Mucosa of descending colon (tissue), 3 donors: ENCODE measurements at places on chromosomes 2 and 18.

- DNase-seq, result no peak
Measured at GRCh38 chr2:171568089-171568488, 45.8 kb downstream of the CYBRD1 start.

GRCh38 chr2:183608747-183609146 lies 484.5 kb downstream of the NUP35 start:
- DNase-seq, result no peak

GRCh38 chr2:175436076-175436475 lies 254.6 kb upstream of the ATP5MC3 start:
- DNase-seq, result no peak

DNA sequence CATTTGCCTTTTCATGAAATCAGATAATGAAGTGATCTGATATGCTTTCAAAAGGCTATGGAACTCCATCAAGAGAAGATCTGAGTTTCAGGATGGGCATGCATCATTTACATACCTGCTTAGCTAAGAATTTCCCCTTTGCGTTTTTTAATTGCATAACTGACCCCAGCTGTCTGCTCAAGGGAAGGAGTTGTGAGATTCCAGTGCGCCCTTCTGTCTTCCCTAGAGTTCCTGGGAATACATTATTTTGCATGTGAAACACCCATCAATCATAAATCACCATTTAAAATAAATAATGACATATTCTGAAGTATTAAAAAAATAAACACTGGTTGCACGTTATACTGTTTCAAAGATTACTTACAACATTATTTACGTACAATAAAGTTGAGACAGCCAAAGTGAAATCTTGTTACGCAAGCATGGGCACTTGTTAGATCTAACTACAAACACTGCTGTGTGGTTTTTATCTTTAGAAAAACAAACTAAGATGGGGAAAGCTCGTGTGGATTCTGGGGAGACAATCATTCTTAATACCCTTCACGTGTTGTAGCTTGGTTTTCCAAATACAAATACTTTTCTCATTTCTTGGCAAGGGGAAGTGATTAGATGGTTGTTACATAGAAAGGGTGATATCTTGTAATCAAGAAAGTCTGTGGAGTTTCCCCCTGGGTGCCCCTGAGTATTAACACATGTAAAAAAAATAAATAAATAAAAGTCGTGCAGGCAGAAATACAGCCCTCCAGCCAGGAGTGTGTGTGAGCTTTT lies 125.7 kb upstream of the LMAN1 start:
- no peak for DNase-seq

DNA sequence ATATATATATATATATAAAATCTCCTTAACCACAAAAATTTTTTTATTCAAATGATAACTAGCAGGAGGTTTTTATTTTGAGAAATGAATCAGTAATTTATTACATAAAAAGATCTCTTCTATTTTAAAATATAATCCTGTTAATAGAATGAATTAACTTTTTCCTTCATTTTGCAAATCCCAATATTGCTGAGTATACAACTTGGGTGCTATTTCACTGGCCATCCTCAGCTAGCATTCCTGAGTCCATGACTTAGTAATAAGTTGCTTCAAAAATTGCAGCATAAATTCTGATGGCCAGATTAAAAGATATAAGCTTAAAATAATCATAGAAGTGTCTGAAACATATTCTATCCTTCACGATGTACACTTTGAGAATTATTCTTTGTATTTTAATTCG lies 155.6 kb downstream of the FSIP2 start:
- DNase-seq, result no peak

GRCh38 chr2:41580806-41581205 lies 467.0 kb upstream of the PKDCC start:
- DNase-seq, result no peak

DNA sequence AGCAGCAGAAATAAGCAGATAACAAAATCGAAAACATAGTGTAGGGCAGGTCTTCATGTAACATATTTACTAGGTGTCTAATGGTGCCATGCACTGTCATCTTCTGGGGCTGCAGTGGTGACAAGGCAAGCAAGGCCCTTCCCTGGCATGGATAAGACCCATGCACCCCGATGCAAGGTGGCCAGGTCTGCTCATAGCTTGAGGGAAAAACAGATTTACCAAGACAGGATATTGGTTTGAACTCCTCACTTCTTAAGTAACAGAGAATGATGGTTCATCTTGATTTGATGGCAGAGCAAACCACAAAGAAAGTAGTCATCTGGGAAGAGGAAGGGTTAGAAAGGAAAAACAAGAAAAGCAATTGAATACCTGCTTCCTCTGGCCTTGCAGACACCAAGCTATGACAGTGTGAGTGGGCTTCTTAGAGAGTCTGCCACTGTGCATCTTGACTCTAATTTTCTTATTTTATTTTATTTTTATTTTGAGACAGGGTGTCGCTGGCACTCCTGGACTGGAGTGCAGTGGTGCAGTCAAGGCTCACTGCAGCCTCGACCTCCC lies 35.8 kb upstream of the EML6 start:
- no peak for DNase-seq

DNA sequence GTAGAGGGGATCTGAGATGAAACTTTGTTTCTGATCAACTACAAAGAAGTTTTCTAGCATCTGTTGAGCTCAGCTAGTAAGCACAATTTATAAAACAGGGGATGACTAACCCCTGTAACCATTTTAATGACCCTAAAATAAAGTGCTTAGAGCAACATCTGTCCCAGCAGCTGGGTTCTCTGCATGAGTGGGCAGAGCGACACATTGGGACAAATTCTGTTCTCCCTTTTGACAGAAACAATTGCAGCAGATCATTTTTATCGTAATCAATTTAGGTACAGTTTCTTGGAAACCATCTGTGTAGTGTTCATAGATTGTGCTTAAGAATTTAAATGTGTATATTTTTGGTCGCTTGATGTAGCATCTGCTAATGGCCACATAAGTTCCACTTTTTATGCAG lies 678.0 kb downstream of the RNF144A start:
- DNase-seq, result no peak

GRCh38 chr2:98086491-98087446 lies at the start of gene VWA3B:
Gene VWA3B (plus strand): TSS chr2:98087167. CDS start chr2:98093093, 5,926 bp downstream.
- DNase-seq, result peak; percentile 90

- no peak for DNase-seq
Measured at GRCh38 chr18:26526128-26526965, 22.0 kb downstream of the KCTD1 start.

- no peak for DNase-seq
Measured at GRCh38 chr2:182324665-182325064, 102.2 kb downstream of the PDE1A start.
